ENCODE measurements at places on chromosomes 16 and 17.

- no peak for DNase-seq
Observed at GRCh38 chr17:53707566-53707965, 115.2 kb upstream of the KIF2B start.

DNA sequence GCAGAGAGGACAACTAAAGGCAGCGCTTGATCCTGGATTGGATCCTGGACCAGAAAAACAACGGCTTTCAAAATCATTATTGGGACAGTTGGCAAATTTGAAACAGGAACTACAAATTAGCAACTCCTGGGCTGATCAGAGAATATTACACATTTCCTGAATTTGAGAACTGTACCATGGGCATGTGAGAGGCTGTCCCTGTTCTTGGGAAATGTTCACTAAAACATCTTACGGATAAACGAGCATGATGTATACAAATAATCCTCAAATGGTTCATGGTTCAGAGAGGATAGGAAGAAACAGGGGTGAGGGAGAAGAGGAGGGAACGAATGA, 2.3 kb upstream of the ITGAE start:
- DNase-seq = no peak

GRCh38 chr16:30782486-30783279, 4.3 kb downstream of the ZNF629 start:
- DNase-seq = no peak

DNA sequence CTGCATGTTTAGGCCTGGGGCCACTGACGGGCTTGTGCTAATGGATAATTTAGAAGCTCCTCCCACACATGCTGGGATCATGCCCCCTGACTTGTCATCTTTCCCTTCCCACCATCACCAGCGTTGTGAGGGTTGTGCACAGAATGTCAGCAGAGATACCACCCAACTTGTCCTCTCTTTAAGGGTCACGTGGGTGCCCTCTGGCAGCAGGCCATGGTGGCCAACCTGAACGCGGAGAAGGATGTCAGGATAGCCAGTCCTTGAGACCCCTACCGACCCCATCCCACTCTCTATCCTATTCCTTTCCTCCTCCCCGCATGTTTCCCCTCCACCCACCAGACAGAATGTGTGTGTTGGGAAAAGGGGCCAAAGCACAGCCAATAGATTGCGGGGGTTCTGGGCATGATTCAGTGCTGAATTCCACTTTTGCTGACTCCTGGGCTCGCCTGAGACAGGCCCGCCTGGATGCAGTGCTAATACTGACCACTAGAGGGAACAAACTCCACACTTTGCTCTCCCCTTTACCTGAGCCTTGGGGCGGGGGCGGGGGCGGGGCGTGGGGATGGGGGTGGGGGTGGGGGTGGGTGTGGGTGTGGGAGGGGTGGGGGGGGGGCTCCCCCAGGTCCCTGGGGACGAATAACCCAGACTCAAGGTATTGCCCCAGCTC, at the start of gene GH2:
Gene GH2, minus strand, starts transcription at position 10 of the 667 bp plus-strand sequence. CDS start 143 bp downstream, outside the sequence.
- DNase-seq = peak; percentile 54

DNA sequence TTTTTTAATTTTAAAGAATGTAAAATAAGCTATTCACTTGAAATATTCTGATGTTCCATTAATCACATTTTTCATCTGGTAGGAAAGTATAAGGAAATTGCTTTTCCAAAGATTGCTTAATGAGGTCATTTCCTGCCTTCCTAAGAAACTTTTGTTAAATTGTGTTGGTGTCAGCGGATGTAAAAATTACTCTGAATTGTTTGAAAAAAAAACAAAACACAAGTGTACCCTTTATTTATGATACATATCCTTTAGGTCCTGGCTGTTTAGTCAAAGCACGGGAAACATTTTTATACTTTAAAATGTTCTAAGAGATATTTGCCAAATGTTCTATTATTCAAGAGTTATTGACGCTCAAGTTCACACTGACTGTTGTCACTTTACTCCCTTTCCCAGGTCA, 1357.4 kb upstream of the GOT2 start:
- DNase-seq = no peak

GRCh38 chr16:17557480-17557879, 86.7 kb upstream of the XYLT1 start:
- no peak for DNase-seq

- no peak for DNase-seq
Observed at GRCh38 chr16:73231944-73232554, 184.1 kb upstream of the ZFHX3 start.

DNA sequence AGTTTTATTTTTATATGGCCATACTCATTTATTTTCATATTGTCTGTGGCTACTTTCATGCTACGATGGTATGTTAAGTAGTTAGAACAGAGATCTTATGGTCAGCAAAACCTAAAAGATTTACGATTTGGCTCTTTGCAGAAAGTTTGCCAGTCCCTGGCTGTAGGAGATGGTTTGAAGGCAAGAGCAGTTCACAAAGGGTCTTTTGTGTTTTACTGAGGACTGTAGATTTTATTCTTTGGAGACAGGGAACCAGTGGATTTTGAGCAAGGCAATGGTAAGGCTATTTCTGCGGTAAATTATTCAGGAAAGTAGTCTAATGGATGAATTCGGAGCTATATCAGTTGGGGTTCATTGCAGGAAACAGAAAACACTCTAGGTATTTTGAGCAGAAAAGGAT, 90.7 kb downstream of the WWP2 start:
- no peak for DNase-seq
